ENCODE measurements at places on chromosomes 12 and 14.
A peak's percentile ranks its signal among the peaks of the same experiment; 100 is the strongest.

DNA sequence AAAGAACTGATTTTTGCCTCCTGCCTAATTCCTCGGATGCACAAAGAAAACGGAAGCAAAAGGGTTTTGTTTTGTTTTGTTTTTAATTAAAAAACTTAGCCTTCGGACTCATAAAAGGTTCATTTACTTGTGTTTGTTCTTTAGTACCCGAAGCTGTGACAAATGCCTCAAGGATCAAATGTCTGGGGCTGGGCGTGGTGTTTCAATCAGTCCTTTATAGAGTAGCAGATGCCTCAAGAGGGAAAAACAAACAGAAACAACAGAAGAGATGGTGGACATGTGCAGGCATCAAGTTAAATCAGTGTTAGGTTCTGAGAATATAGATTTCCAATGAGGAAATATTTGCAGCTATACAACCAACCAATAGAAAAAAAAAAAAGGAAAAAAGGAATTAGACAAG, 1.6 kb upstream of the WIF1 start:
- DNase-seq = no peak

- DNase-seq = no peak
These were observed 75.4 kb upstream of the CHST11 start for GRCh38 chr12:104381341-104381730.

- DNase-seq = no peak
These were observed 11.4 kb downstream of the AKT1 start for GRCh38 chr14:104784218-104784568.

GRCh38 chr12:6646276-6647082, 753 bp downstream of the ACRBP start:
- no peak for DNase-seq

GRCh38 chr14:88599761-88600439, 37.1 kb downstream of the ZC3H14 start:
- DNase-seq = no peak

DNA sequence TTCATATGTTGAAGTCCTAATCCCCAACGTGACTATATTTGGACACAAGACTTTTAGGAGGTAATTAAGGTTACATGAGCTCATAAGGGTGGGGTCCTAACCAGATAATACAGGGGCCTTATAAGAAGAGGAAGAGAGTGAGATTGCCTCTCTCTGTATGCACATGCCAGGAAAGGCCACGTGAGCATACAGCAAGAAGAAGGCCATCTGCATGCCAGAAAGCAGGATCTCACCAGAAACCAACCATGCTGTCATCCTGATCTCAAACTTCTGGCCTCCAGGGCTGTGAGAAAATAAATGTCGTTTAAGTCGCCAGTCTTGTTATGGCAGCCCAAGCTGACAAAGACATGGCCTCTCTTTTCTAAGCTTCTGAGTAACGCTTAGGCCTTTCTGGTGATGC, 69.0 kb upstream of the GPHB5 start:
- no peak for DNase-seq

- DNase-seq = no peak
These were observed 310.1 kb downstream of the SYT1 start for GRCh38 chr12:79174626-79175025.

- no peak for DNase-seq
These were observed 503.5 kb downstream of the FUT8 start for GRCh38 chr14:65916055-65916454.

DNA sequence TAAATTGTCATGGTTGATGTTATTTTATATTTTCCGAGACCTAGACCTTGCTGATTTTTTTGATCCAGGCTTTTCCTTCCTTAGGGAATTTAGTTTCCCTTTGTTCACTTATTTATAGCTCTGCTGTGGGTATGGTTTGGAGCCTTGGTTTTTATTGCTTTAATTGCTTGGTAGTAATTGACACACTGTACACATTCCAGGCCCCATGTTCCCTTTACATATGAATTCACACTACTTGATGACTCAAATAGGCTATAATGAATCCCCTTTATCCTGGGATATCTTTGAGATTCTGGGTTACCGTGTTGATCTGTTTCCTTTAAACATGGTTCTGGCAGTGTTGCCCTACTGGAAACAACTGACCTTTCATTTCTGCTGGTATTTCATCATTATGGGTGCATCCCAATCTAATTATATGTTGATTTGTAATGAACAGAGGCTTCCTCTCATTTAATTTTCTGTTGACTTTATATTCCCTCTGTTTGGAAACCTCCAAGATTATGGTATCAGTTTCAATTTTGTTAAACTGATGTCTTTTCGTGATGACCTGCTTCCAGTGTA, 424.0 kb downstream of the RAD51B start:
- no peak for DNase-seq

DNA sequence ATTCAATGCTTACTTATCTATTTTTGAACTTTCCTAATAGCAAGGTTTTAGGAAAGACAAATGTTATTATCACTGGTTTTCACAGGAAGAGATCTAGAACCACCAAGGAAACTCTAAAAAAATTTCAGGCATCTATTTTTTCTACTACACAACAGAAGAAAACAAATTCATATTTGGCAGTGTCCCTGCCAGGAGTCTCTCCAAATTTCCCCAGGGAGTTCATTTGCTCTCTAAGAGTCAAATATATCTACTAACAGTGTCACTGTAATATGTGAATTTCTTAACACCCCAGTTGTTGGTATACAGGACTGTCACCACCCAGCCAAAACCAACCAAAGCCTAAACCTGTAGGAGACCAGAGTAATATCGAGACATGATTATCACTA, 83.4 kb downstream of the STXBP6 start:
- no peak for DNase-seq

GRCh38 chr12:20588042-20588441, 107.1 kb upstream of the SLCO1C1 start:
- no peak for DNase-seq

- DNase-seq = no peak
These were observed 73.3 kb downstream of the EID3 start for GRCh38 chr12:104376650-104377513.

DNA sequence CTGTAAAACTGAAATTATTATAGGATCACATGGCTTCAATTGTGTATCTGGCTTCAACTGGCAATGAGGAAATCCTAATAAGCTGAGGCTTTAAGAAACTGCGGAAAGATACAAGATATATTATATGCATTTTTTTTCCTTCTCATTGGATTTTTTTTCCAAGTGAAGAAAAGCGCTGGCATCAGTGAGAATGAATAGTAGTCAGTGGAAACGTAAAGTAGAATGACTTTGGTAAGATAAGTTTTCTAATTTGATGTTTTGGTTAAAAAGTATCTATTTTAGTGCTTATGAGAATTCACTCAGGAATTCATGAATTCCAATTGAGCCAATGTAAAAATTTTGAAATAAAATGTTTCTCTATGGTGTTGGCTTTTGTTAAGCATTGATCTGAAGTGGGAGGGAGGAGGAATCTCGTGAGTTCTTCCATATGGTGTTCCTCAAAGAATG, 173.5 kb upstream of the FRMD6 start:
- no peak for DNase-seq

- no peak for DNase-seq
These were observed 286.6 kb upstream of the RGS6 start for GRCh38 chr14:71645656-71646055.

DNA sequence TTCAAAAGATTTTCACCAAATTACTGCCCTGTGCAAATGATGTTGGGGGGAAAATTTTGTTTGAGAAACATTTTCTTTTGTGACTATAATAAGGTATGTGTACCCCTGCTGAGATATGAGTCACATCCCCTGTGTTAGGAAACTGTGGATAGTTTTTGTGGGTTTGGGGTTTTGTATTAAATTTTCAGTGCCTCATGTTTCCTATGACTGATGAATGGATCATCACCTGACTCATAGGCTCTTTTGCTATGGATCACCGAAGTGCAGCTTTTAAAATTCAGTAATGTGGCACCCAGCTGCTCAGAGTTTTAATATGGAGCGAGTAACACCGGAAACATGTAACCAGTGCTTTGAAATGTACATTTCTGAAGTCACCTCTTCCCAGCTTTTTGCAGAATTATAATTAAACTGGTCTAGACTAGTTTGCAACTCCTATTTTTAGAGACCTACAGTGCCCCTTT, 167.4 kb upstream of the HMGA2 start:
- DNase-seq = no peak

GRCh38 chr14:32129124-32129523, 52.0 kb downstream of the ARHGAP5 start:
- no peak for DNase-seq

DNA sequence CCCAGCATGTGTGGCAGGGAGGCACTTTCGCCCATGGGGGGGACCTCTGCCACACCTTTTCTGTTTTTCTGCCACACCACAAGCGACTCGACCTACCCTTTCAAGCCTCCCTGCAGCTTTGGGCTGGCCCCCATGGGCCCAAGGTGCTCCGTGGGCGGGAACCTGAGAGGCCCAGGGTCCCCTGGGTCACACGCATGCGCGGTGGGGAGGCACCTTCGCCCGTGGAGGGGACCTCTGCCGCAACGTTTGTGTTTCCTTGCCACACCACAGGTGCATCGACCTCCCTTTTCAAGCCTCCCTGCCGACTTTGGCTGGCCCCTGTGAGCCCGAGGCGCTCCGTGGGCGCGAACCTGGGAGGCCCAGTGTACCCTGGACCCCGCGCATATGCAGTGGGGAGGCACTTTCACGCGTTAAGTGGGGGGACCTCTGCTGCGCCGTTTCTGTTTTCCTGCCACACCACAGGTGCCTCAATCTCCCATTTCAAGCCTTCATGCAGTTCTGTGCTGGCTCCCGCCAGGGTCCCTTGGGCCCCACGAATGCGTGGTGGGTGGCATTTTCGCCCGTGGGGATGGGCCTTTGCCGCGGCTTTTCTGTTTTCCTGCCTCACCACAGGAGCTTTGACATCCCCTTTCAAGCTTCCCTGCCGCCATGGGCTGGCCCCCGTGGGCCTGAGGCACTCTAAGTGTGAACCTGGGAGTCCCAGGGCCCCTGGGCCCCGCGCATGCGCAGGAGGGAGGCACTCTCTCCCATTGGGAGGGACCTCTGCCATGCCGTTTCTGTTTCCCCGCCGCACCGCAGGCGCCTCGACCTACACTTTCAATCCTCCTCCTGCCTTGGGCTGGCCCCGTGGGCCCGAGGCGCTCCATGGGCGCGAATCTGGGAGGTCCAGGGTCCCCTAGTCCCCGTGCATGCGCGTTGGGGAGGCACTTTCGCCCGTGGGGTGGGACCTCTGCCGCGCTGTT, 332.2 kb downstream of the ALG10 start:
- no peak for DNase-seq

DNA sequence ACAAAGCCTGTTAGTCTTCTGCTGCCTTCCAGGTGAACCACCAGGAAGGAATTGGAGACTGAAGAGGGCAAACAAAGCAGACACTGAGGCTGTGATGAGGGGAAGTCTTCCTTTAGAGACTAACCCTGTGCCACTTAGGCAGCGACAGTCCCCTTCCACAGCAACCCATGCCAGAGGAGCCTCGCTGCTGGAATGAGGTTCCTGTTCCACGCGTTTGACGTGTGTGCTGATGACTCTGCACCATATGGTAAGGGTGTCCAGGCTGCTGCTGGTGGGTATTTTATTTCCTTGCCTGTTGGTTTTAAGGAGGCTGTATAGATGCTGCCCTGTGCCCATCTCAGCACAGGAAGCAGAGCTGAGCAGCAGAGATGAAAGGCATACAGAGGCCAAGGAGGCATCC, 361.9 kb upstream of the FKBP4 start:
- no peak for DNase-seq

GRCh38 chr12:13342971-13343370, 146.4 kb downstream of the EMP1 start:
- no peak for DNase-seq

DNA sequence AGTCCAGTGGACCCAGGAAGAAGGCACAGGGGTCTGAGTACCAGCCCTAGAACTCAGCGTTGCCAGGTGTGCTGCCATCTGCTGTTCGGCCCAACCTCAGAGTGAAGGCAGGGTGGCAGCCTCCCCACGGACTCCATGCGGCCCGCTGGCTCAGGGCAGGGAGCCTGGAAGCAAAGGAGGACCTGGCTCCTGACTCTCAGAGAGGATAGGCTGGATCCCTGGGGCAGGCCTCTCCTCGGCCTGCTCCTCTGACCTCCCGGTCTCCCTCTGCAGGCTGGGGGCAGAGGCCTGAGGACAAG, 10.1 kb downstream of the MCRS1 start:
- DNase-seq = no peak

DNA sequence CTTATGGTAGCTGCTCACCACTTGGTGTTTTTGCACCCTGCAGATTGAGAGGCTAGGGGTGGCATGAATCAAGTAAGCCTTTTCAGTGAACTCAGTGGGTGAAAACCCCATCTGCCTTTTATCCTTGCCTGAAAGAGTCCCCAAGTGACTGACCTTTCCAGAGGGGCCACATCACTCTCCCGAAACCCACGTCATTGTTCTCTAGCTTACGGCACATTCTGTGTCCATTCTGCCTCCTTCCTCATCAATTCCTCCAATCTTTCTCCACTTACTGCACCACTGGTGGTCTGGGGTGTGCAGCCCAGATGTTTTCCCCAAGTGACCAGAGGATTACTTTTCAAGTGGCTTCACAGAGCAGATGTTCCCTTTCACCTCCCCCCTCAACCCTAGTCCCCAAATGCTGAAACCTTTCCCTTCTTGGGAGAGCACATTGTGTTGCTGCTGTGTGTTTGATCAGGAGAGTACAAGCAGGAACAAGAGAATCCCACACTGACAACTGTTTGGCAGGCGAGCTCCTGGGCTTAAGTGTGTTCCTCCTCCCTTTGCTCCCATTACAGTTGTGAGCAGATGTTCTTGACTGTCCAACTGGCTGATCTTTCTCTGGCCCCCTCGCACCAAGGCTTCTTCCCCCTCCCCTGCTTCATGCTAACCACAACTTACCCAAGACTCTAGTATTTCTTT, 138.0 kb upstream of the IGF1 start:
- DNase-seq = no peak

GRCh38 chr12:42588524-42589464, 752 bp downstream of the PRICKLE1 start:
- no peak for DNase-seq

- no peak for DNase-seq
These were observed 338.4 kb downstream of the TMEM121 start for GRCh38 chr14:105864651-105865265.

DNA sequence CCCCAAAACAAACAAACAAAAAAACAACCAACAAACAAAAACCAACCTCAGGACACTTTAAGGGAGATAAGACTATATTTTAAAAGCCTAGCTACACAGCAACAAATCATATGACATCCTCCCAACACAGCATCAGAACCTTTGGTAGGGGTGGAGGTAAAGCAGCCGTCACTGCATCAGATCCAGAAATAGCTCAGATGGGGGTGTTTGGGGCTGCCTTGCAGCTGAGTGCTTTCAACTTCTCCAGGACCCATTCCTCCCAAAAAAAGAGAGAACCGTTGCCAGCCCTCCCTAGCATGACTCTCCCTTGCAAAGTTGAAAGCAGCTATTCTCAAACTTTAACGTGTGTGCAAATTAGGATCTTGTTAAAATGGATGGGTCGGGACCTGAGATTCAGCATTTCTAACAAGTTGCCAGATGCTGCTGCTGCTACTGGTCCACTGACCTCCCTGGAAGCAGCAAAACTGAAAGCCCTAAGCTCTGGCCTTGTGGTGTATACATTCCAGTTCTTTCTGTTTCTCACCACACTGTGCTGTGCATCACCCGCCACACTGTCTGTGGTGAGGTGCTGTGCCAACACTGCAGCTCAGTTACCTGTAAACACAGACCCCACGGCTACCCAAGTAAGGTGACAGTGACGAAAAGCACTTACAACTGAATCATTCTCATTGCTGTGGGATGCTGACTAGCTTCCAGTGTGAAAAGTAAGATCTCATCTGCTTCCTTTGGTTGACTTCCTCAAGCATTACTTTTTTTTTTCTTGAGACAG, 54.0 kb downstream of the SLC38A1 start:
- DNase-seq = peak; percentile 87

Measured in CD4-positive, alpha-beta T cell treated with Interleukin-6 at 100 ng/mL for 8 hours (primary cell).